ENCODE measurements at places on chromosomes 6 and 20.

- DNase-seq: no peak
Observed at GRCh38 chr6:46468403-46469010, 22.7 kb downstream of the RCAN2 start.

GRCh38 chr6:89398762-89399525 lies 13.1 kb downstream of the RRAGD start:
- DNase-seq: no peak

- no peak for DNase-seq
Observed at GRCh38 chr6:109456111-109456583, 575 bp upstream of the MICAL1 start.

GRCh38 chr6:10425176-10425974 lies 10.5 kb upstream of the TFAP2A start:
- no peak for DNase-seq

GRCh38 chr6:2625581-2625980 lies 125.1 kb downstream of the MYLK4 start:
- DNase-seq: no peak

DNA sequence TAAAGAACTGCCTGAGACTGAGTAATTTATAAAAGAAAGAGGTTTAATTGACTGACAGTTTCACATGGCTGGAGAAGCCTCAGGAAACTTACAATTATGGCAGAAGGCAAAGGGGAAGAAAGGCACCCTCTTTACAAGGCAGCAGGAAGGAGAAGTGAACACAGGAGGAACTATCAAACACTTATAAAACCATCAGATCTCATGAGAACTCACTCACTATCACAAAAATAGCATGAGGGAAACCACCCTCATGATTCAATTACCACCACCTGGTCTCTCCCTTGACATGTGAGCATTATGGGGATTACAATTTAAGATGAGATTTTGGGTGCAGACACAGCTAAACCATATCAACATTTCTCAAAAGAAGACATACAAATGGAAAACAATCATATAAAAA lies 266.3 kb downstream of the EPM2A start:
- DNase-seq: no peak

DNA sequence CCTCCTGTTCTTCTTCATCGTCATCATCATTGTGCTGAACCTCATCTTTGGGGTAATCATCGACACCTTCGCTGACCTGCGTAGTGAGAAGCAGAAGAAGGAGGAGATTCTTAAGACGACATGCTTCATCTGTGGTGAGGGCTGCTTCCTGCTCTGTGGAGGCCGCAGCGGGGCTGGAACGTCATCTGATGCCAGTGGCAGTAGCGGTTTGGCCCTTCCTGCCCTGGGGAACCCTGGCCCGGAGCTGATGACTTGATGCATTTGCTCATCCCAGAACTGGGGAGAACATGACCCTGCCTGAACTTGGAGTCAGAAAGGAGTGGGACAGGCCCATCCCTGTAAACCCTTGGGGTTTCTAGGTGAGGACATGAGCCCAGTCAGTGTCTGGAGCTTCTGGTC lies 18.7 kb downstream of the UQCC2 start:
- DNase-seq: no peak

GRCh38 chr20:13288357-13288756 lies 67.3 kb downstream of the ISM1 start:
- no peak for DNase-seq

- DNase-seq: no peak
Observed at GRCh38 chr20:37981568-37981967, 51.7 kb downstream of the TTI1 start.

DNA sequence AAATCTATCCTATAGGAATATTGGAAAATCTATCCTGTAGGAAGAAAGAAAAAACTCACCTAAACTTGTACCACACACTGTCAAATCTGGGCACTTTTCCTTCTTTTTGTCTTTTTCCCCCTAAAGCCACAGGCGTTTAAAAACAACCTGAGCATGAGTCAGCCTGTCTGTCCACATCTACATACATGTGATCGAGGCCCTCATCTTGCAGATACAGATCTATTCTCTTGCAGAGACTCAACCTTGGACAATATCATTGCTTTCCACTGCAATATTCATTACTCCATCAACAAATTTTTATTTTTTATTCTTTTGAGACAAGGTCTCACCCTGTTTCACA lies 95.9 kb upstream of the IYD start:
- DNase-seq: no peak

DNA sequence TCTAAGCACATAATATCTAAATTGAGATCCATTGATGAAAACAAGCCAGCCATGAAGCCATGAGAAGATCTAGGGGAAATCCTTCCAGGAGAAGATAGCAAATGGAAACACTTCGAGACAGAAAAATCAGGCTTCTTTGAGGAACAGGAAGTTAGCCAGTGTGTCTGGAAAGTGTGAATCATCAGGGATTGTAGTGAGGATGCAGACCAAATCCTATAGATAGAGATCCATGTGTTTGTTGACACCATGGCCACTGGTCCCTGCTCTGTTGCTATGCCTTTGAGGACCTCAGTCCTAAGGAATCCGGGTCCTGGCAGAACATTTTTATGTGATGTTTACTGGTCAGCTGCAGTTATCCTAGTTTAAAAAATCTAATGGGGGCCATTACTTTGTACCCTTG lies 6.6 kb upstream of the ELOVL2 start:
- no peak for DNase-seq

DNA sequence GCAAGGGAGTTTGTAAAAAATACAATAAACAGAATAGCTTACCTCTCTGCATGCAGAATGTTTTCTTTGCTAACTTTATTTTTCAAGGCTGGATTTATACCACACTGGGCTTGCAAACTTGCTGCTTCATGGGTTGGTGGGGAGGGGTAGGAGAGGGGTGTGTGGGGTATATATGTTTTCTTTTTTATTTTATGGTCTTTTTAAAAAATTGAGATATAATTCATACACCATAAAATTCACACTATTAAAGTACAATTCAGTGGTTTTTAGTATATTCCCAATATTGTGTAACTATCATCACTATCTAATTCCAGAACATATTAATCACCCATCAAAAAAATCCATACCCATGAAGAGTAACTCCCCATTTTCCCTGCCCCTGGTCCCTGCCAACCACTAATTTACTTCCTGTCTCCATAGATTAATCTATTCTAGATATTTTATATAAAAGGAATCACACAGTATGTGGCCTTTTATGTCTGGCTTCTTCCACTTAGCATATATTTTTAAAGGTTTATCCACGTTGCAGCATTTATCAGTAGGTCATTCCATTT lies 14.3 kb upstream of the TRPC4AP start:
- DNase-seq: no peak

GRCh38 chr6:157541618-157542413 lies 160.8 kb downstream of the ZDHHC14 start:
- no peak for DNase-seq

- DNase-seq: no peak
Observed at GRCh38 chr6:14312587-14312986, 195.0 kb downstream of the CD83 start.

- no peak for DNase-seq
Observed at GRCh38 chr20:59069026-59069425, 26.4 kb upstream of the PRELID3B start.

DNA sequence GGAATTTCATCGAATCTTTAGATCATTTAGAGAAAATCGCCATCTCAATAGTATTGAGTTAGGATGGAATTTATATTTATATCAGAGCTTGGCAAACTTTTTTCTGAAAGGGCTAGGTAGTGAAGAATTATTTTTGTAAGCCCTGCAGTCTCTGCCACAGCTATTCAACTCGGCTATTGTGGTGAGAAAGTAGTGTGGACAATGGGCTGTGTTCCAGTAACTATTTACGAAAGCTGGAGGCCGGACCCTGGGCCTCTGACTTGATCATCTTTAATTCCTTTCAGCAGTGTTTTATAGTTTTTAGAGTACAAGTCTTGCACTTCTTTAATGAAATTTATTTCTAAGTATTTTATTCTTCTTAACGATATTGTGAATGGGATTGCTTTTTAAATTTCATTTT lies 201.5 kb downstream of the FARS2 start:
- DNase-seq: no peak
